Hippocampal formation (tissue), 2 donors: ENCODE measurements at places on chromosomes 2 and 18.

- DNase-seq, result no peak
Observed at GRCh38 chr18:27202741-27203140, 17.6 kb upstream of the CHST9 start.

GRCh38 chr2:39990335-39990900 lies 211.4 kb upstream of the THUMPD2 start:
- DNase-seq, result no peak

GRCh38 chr2:64586883-64587481 lies 62.9 kb downstream of the AFTPH start:
- peak; percentile 83 for DNase-seq

DNA sequence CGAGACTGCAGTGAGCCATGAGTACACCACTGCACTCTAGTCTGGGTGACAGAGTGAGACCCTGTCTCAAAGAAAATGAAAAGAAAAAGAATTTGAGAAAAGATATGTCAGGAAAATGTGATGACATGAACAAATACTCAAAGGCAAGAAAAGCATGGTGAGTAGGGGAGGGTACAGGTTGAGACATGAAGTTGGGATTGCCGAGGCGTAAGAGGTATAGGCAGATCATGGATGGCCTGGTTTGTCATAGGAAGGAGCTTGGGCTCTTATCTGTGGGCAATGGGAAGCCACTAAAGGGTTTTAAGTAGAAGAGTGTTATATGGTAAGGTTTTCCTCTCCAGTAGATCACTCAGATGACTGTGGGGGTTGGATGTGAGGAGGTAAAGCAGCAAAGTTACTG lies 32.3 kb downstream of the SPAST start:
- DNase-seq, result no peak

GRCh38 chr2:46893269-46893939 lies 22.2 kb downstream of the MCFD2 start:
- no peak for DNase-seq

DNA sequence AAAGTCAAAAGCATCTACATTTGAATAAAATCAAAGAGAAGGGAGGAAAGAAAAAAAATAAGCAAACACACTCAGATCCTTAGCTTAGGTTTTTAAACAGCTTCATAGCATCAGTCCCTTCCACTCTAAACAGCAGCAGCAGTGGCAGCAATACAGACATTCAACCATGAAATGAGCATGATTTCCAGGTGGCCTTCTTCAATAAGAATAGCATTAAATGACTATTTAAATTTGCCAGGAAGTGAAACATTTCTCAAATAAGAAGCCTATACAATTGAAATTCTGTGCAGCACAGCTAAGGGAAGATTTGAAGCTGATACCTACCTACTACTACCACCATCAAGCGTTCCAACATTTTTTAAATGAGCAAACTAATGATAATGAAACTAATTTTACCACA lies 138.1 kb upstream of the REG3G start:
- no peak for DNase-seq

DNA sequence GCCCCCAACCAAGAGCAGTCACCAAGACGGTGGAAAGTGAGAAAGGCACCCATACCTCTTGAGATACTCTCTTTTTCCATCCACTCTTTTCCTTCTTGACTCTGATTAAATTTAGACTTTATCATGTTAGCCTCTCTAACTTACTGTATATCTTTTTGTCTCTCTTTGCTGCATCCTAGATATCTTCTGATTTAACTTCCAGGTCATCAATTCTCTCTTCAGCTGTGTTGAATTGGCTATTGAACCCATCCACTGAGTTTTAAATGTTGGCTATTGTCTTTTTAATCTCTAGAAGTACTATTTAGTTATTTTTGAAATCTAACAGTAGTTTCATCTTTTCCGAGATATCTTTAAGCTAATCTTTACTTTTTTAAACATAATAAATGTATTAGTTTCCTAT lies 78.3 kb upstream of the MBOAT2 start:
- DNase-seq, result no peak

DNA sequence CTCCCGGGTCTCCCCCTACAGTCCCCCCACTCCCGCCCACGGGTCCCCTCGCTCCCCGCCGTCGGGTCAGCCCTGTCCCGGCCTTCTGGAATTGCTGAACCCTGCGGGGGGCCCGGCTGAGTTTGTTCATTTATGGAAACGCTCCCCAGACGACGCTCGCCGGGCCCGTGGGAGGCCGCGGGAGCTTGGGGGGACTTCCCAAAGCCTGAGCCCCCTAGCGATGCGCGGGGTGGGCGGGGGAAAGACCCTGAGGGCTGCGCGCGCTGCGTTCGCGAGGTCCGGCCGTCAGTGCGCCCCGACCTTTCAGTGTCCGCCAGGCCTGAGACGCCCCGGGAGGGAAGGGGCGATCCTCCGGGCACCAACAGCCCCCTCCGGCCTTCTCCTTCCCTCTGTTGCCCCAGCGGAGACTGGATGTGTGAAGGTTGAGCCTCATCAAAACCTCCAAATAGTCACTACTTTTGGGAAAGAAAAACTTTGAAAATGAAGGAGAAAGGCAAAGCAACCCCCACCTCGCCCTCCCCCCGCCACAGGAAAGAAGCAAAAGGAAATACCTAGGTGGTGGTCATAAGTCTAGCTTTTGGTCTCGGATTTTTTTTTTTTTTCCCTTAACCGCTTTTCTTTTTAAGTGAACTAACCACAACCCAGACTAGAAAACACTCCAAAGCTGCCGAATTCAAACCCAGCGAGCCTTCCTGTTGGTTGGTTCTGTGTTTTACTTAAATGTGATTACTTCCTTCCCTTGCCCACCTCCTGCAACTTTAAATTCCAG lies 509 bp upstream of the CYS1 start:
- DNase-seq, result no peak

DNA sequence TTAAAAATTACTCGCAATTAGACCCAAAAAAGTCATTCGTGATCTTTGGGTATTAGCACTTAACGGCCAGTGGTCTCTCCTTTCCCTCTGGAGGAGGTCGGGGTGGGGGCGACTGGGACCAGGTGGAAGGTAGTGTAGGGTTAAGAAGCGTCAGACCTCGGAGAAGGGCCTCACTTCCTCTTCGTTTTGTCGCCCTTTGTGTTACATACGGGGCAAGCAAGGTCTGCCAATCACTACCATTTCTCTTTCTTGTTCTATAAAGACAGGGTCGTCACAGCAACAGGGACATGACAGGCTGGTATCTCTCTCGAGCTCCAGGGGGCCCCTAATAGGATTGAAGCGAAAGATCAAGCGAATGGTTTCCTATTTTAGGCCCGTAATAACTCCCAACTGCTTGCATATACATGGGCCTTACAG lies 136.6 kb downstream of the INSIG2 start:
- no peak for DNase-seq

DNA sequence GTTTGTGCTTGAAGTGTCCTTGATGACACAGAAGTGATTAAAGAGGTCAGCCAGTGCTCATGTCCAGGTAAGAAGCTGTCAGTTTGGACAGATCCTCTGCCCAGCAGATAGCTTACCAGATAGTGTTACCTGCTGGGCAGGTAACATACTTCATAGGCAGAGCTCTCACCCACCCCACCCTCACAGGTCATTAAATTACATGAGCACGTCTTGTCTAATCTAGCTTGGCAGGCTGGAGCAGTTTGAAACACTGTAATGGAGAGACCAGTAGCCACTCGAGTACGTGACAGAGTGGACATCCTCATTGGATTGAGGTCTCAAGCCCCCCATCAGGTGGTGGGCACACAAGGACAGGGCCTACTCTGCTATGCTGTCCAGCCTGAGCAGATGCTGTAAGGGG lies 27.1 kb downstream of the TTC32 start:
- no peak for DNase-seq

DNA sequence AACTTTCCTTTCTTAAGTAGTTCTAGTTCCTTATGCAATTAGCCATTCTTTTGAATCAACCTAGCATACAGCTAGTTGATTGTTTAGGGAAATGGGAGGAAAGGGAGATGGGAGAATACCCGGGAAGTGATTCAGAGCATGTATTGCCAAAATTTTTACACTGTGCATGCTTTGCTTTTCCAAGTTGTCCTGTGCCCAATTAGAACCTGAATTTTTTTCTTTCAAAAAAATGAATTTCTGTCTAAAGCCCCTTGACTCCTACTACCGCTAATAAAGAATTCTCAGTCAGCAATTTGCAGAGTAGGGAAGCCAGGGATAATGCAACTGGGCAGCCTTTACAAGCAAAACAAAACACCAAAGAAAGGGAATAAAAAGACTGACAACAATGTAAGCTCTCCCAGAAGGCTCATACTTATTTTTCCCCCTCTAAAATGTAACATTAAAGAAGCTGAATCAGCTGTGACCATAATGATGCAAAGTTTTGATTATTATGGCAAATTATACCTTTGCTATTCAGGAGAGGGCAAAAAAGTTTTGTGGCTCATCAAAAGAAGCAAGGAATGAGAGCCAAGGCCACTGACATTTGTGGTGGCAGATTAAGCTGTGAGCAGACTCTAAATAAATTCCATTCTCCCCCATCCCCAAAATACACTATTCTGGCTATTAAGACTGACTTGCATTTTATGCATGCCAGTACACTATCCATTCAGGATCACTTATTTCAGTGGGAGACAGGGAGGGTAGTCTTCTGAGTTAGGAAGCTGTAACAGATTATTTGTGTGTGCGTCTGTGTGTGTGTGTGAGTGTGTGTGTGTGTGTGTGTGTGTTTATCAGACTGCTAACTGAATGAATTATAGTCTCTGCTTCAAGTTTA lies 174.3 kb downstream of the ERBB4 start:
- DNase-seq, result peak; percentile 44
